Stimulated activated CD8-positive, alpha-beta memory T cell treated with anti-CD3 and anti-CD28 coated beads, Interleukin-15, amount 100 ng/mL, for 1 hour (primary cell): ENCODE measurements at places on chromosomes 7 and 10.

- no peak for DNase-seq
These were observed 433.2 kb upstream of the MGMT start for GRCh38 chr10:129033790-129034272.

DNA sequence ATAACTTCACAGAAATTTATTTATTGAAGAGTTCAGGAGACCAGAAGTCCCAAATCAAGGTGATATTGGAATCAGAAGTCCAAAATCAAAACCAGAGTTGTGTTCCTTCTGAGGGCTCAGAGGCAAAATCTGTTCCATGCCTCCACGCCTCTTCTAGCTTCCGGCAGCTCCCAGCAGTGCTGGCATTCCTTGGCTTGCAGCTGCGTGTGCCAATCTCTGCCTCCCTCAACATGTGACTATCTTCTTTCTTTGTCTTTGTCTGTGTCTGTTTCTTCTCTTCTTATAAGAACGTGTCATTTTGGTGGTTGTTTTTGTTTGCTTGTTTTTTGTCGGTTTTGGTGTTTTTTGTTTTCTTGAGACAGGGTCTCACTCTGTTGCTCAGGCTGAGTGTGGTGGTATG is 116.1 kb downstream of the APBB1IP start:
- no peak for DNase-seq

GRCh38 chr10:7315906-7316305 is 94.9 kb downstream of the SFMBT2 start:
- no peak for DNase-seq

- DNase-seq = no peak
These were observed 64.4 kb downstream of the ENO4 start for GRCh38 chr10:116913695-116914094.

- no peak for DNase-seq
These were observed 205.6 kb downstream of the DYNC1I1 start for GRCh38 chr7:95977994-95978393.

GRCh38 chr10:48670978-48671913 is 13.4 kb upstream of the WDFY4 start:
- no peak for DNase-seq

GRCh38 chr10:16341637-16342036 is 95.2 kb upstream of the PTER start:
- no peak for DNase-seq

DNA sequence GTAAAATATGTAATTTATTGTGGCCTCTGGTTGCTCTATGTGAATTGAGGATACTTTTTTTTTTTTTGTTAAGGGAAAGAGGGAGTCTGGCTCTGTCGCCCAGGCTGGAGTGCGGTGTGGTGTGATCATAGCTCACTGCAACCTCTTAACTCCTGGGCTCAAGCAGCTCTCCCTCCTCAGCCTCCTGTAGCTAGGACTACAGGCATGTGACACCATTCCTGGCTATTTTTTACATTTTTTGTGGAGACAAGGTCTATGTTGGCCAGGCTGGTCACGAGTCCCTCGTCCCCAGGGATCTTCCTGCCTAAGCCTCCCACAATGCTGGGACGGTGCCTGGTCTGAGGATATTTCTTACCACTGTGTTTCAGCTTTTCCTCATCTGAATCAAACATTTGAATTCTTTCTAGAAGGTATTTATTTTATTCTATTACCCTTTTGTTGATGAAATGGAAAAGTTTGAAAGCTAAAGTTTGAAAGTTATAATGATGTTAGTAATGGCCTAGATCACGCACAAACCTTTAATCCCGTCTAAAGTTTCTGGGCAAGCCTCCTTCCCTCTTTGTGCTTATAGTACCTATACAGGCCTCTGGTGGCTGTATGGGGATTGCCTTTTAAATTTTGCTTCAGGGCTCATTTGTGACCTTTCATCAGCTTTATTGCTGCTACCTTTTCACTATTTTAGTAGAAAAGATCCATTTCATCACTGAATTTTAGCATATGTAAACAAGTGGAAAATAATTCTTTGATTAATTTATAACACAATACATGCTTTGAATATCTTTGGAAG is 2.0 kb downstream of the IFRD1 start:
- no peak for DNase-seq

GRCh38 chr7:30761214-30762156 is 9.6 kb downstream of the INMT start:
- DNase-seq = no peak

DNA sequence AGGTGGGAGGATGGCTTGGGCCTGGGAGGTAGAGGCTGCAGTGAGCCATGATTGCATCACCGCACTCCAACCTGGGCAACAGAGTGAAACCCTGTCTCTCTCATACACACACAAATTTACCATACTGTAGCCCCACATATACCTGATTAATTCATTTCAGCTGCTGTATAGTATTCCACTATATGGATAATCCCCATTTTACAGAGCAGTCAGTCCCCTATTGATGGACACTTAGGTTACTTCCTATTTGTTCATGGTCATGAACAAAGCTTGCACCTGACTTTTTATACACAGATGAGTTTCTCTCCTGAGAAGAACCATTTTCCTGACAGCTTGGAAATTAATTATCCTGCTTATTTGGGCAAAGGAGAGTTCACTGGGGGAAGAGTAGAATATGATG is 59.2 kb downstream of the EMX2 start:
- DNase-seq = no peak

- no peak for DNase-seq
These were observed 186.9 kb downstream of the PRPF18 start for GRCh38 chr10:13773496-13774170.

GRCh38 chr7:28239823-28240204 is 59.2 kb upstream of the JAZF1 start:
- DNase-seq = no peak
